ENCODE measurements at places on chromosomes 2 and 18.

- no peak for DNase-seq
These were observed 8.4 kb downstream of the DHRS9 start for GRCh38 chr2:169077674-169078240.

GRCh38 chr2:32711908-32712501, 84.2 kb downstream of the TTC27 start:
- DNase-seq, result no peak

DNA sequence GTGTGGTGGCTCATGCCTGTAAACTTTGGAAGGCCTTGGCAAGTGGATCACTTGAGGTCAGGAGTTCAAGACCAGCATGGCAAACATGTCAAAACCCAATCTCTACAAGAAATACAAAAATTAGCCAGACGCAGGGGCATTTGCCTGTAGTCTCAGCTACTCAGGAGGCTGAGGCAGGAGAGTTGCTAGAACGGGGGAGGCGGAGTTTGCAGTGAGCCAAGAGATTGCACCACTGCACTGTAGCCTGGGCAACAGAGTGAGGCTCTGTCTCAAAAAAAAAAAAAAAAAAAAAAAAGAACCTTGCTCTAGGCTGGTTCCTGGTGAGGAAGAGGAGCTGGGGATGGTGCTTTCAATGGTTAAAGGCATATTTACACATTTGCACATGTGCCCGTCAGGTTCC, 129.4 kb downstream of the LYPD6B start:
- DNase-seq, result no peak

- DNase-seq, result no peak
These were observed 121.8 kb upstream of the ZBTB14 start for GRCh38 chr18:5417342-5417741.

GRCh38 chr2:155250800-155251199, 552.3 kb downstream of the KCNJ3 start:
- no peak for DNase-seq

Data from T-helper 17 cell (primary cell).